MCF 10A (cell line): ENCODE measurements at places on chromosomes 5 and 9.

DNA sequence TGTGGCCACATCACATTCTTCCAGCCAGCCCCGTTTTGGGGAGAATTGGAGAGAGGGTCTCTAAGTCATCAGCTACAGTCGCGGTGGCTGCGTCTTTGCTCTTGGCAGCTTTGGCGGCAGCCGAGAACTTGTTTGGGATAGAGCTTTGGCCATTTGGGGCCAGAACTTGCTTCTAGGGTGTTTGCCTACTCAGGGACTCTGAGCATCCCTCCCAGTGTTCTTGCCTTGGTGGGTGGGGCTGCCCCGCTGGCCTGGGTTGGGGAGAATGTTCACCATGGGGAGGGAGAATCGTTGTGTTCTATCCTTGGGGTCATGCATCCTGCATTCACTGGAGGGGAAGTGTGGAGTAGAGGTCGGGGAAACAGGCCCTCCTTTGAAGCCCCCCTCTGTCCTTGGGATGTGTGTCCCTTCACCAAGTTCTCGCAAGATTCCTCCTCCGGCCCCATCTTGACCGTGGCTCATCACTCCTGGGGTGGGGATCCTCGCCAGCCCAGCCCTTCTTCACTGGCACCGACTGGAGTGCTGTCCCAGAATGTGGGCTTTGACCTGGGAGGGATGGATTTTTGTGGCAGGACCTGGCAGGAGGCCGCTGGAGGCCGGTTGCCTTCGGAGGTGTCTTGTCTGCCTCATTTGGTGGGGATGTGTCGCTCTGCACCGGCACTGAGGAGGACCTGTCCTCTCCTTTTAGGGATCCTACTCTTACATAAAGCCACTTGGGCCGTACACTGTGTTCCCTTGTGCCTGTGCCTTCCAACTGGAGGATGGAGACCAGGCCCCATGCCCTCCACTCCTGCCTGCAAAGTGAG is 3.5 kb downstream of the PHF2 start:
- no peaks in the 10 kb centered on the region for H3K36me3 ChIP-seq
- no peak for DNase-seq
- H3K27ac ChIP-seq: peak overlapping the region; percentile 73

DNA sequence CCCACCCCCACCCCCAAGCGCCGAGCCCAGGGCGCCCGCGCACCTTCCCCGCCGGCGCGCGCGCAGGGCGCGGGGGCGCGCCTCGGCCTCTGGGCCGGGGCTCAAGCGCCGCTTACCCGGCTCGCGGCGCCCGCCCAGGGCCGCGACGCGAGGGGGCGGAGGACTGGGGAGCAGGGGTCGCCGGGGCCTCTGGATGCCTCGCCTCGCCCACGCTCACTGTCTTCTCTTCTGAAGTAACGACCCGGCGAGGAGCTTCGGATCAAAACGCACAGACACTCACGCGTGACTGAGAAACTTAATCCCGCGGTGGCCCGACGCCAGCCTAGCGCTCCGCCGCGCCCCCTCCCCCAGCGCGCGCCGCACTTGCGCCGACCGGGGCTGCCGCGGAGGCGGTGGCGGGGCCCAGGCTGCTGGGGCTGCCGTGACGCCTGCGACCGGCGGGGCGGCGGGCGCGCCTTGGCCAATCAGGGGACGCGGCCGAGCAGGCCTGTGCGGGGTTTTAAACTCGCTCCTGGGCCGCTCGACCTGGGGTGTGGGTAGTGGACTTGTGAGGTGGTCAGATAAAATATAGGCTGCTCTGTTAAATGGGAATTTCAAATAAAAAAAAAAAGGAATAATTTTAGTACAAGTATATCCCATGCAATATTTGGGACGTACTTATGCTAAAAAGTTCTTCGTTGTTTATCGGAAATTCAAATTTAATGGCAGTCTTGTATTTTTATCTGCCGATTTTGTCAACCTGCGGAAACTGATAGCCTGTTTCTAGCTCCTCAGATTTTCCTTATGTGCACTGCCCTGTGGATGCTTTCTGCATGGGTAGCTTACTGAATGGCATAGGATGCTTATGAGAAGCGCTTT is at the start of gene MPDZ:
TSS of gene MPDZ (minus strand) at position 409 of the 858 bp plus-strand sequence. CDS start 29,377 bp downstream, outside the sequence.
- H3K36me3 ChIP-seq: no peaks in the 10 kb centered on the region
- peaks cover 11% of the 10 kb centered on the region for H3K4me1 ChIP-seq
- peak within 1 kb of the TSS; percentile 71 for H3K4me3 ChIP-seq
- peak; percentile 55 for DNase-seq
- no peaks in the 10 kb centered on the region for H3K27me3 ChIP-seq

GRCh38 chr9:127629468-127630081 is 17.5 kb downstream of the STXBP1 start:
- DNase-seq: no peak
- H3K27me3 ChIP-seq: no peaks in the 10 kb centered on the region
- H3K4me3 ChIP-seq: no peak overlapping the region
- peaks cover 12% of the 10 kb centered on the region for H3K4me1 ChIP-seq

GRCh38 chr5:43039471-43040286 is 440 bp downstream of the ANXA2R start:
- H3K27ac ChIP-seq: no peak overlapping the region
- peaks cover 16% of the 10 kb centered on the region for H3K36me3 ChIP-seq
- H3K27me3 ChIP-seq: no peaks in the 10 kb centered on the region
- peak overlapping the region; percentile 35 for H3K4me3 ChIP-seq
- H3K4me1 ChIP-seq: no peaks in the 10 kb centered on the region

- H3K4me3 ChIP-seq: peak overlapping the region; percentile 5
- no peaks in the 10 kb centered on the region for H3K27me3 ChIP-seq
- DNase-seq: peak; percentile 69
- H3K27ac ChIP-seq: peak overlapping the region; percentile 78
Observed at GRCh38 chr9:13513716-13514444, 234.4 kb upstream of the MPDZ start.

GRCh38 chr9:133783331-133783731 is 45.2 kb upstream of the SARDH start:
- H3K4me3 ChIP-seq: no peak overlapping the region
- no peak for DNase-seq
- no peak overlapping the region for H3K27ac ChIP-seq
- peaks cover 16% of the 10 kb centered on the region for H3K36me3 ChIP-seq
- no peaks in the 10 kb centered on the region for H3K4me1 ChIP-seq

GRCh38 chr5:73103870-73104299 is 16.5 kb upstream of the TMEM171 start:
- no peak overlapping the region for H3K27ac ChIP-seq
- no peak overlapping the region for H3K4me3 ChIP-seq
- no peaks in the 10 kb centered on the region for H3K4me1 ChIP-seq
- DNase-seq: no peak
- H3K36me3 ChIP-seq: no peaks in the 10 kb centered on the region

GRCh38 chr9:99488131-99489059 is 266.3 kb downstream of the SEC61B start:
- DNase-seq: no peak
- no peaks in the 10 kb centered on the region for H3K27me3 ChIP-seq
- no peaks in the 10 kb centered on the region for H3K36me3 ChIP-seq
- no peak overlapping the region for H3K27ac ChIP-seq
- H3K4me3 ChIP-seq: no peak overlapping the region

DNA sequence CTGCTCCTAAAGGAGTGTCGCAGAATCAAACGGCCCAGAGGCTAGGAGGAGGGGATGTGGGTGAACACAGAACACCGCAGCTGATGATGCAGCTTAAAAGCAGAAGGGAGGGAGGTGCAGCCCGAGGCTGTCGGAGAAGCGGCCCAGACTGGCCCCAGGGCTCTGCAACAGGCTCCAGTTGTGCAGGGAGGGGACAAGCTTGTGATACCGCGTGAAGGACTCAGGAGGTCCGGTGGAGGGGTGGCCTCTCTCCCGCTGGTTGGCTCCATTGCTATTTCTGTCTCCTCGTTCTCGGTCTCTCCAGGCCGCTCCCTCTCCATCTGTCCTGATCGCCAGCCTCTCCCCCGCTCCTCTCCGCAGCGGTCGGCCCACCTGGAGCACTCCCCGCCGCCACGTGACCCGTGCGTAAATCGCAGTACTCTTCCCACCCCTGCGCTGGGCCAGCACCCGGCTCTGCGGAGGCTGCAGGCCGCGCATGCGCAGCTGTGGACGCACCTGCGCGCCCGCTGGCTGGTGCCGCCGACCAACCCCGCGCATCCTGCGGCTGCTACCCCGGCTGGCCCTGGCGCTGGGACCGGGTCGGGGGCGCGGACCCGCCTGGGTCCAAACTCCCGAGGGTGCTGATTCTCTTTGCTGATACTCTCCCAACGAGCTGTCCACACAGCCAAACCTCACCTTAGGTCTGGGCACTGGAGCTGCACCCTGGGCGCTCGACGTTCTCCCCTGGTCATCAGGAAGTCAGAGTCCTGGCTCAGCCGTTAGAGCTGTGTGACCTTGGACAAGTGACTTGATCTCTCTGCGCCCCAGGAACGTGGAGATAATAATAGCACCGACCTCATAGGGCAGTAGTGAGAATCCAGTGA is 3.7 kb upstream of the STXBP1 start:
- H3K27me3 ChIP-seq: no peaks in the 10 kb centered on the region
- H3K4me1 ChIP-seq: peaks cover 15% of the 10 kb centered on the region
- H3K36me3 ChIP-seq: no peaks in the 10 kb centered on the region
- peak; percentile 62 for DNase-seq

DNA sequence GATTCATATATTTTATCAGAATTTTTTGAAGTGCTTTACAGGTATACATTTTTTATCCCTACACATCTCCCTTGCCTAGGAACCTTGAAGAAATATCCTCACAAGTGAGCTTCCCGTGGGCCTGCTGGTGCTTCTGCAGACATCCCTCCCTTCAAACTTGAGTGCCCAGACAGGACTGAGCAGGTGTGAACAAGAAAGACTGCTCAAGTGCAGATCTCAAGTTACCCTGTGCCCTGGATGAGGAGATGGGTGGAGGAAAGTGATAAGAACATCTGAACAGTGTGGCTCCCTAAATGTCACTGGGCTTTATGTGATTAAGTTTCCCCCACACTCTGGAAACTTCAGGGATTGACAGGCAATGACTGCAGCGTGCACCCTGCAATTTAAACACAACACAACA is 209.8 kb downstream of the TLE1 start:
- no peak overlapping the region for H3K27ac ChIP-seq
- DNase-seq: no peak
- H3K4me3 ChIP-seq: no peak overlapping the region
- no peaks in the 10 kb centered on the region for H3K4me1 ChIP-seq
- no peaks in the 10 kb centered on the region for H3K27me3 ChIP-seq

GRCh38 chr9:27352457-27353165 is 55.7 kb upstream of the EQTN start:
- peaks cover 6% of the 10 kb centered on the region for H3K36me3 ChIP-seq
- H3K4me3 ChIP-seq: no peak overlapping the region
- no peak overlapping the region for H3K27ac ChIP-seq
- DNase-seq: no peak

- no peaks in the 10 kb centered on the region for H3K4me1 ChIP-seq
- H3K36me3 ChIP-seq: no peaks in the 10 kb centered on the region
Observed at GRCh38 chr9:22623236-22623635, 176.6 kb downstream of the DMRTA1 start.

DNA sequence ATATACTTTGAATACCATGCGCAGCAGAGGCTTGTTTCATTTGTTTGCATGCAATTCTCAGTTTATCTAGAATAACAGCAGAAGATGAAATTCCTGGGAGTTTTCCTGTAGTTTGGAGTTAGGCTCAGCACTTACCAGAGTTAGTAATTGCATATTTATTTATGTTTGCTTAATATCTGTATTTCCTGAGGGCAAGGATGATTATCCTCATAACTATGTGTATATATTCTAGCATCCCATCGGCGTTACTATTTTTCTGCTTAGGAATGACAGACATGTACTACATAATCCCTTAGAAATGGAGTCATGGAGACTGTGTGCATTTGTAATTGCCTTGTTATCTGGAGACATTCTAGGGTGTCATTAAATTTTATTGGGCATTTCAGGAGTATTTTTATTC is 1184.8 kb downstream of the DTWD2 start:
- no peak overlapping the region for H3K27ac ChIP-seq
- no peak overlapping the region for H3K4me3 ChIP-seq
- no peaks in the 10 kb centered on the region for H3K27me3 ChIP-seq
- H3K4me1 ChIP-seq: no peaks in the 10 kb centered on the region
- no peaks in the 10 kb centered on the region for H3K36me3 ChIP-seq
- DNase-seq: peak; percentile 14
